ENCODE measurements at places on chromosomes 2 and 18.

DNA sequence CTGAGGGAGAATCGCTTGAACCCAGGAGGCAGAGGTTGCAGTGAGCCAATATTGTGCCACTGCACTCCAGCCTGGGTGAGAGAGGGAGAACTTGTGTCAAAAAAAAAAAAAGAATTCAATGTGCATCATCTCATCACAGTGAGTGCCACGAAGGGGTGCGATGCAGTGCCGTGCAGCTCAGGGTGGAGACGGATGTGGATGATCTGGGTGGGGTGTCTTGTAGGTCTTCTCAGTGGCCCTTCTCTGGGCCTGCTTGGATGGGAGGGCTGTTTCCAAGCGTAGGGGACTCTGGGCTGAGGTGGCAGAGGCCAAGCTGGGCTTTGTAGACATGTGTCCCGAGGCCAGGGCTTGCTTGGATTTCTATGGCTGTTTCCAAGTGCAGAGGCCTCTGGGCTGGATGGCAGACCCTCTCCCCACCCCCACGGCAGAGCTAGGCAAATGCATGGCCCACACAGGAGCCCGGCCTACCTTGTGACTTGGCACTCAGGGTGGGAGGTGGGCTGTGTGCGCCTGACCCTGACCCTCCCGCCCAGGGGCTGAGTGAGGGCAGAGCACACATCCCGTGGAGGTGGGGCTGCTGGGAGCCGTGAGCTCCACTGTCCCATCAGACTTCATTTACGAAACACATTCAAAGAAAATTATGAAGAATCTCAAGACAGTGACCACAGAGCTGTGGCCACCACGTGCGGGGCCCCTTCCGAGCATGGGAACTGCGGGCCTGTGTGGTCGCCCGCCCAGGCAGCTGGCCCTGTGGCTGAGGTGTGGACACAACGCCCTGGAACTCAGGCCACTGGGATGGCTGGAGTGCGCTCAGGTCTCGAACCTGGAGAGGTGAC lies 76.4 kb downstream of the ASB1 start:
- no peak for DNase-seq

DNA sequence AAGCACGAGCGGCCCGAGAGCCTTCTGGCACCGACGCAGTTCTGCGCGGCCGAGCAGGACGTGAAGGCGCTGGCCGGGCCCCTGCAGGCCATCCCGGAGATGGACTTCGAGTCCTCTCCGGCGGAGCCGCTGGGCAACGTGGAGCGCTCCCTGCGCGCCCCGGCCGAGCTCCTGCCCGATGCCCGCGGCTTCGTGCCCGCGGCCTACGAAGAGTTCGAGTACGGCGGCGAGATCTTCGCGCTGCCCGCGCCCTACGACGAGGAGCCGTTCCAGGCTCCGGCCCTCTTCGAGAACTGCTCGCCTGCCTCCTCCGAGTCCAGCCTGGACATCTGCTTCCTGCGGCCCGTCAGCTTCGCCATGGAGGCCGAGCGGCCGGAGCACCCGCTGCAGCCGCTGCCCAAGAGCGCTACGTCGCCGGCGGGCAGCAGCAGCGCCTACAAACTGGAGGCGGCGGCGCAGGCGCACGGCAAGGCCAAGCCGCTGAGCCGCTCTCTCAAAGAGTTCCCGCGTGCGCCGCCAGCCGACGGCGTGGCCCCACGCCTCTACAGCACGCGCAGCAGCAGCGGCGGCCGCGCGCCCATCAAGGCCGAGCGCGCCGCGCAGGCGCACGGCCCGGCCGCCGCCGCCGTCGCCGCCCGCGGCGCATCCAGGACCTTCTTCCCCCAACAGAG lies 70.4 kb downstream of the ARHGEF33 start:
- peak; percentile 78 for DNase-seq

GRCh38 chr2:29733213-29733612 lies 188.2 kb downstream of the ALK start:
- no peak for DNase-seq

DNA sequence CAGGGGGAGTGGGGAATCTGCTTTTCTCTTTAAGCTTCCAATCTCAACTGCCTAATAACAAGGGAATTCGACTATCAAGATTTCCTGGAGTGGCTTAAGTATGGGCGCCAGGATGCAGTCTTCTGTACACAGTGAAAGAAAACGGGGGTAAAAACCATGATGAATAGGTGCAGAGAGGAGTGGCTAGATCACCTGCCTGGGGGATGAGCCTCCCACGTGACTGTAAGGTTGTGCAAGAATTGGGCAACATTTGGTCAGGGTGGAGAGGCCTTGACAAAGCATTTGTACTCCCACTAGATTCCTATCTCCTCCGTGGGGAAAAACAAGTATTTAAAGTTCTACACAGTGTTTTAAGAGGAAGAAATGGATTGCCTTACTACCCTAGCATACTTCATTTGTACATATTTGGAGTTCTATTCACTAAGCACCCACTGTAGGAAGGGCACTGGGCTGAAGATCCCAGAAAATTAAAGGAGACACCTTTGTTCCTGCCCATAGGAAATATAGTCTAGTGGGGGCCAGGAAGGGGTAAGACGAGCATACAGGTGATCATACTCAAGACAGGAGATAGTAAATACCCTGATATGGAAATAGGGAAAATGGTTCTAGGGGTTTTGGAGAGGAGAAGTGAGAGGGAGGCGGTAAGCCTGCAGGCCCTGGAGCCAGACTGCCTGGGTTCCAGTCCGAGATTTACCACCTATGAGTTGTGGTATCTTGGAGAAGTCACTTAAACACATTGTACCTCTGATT lies 29.2 kb downstream of the EPAS1 start:
- no peak for DNase-seq

GRCh38 chr18:58850786-58851469 lies 13.7 kb upstream of the ZNF532 start:
- DNase-seq, result no peak

GRCh38 chr2:127563458-127564428 lies 28.3 kb downstream of the MYO7B start:
- peak; percentile 8 for DNase-seq

DNA sequence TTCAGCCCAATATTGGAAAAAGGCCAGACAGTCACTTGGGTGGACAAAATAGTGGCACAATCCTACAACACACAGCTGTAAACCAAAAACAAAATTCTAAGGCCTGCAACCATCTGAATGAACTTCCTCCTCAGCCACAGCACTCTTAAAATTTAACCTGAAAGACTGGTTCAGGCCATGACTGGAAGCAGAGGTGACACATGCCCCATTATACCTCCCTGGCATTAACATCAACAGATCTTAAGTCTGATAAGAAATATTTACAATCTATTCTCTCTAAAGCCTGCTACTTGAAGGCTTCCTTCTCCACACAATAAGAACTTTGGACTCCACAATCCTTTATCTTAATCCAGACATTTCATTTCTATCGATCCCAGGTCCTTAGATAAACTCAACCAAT lies 192.4 kb upstream of the LRP1B start:
- DNase-seq, result no peak

- no peak for DNase-seq
Measured at GRCh38 chr2:45575881-45576280, 35.2 kb downstream of the SRBD1 start.

DNA sequence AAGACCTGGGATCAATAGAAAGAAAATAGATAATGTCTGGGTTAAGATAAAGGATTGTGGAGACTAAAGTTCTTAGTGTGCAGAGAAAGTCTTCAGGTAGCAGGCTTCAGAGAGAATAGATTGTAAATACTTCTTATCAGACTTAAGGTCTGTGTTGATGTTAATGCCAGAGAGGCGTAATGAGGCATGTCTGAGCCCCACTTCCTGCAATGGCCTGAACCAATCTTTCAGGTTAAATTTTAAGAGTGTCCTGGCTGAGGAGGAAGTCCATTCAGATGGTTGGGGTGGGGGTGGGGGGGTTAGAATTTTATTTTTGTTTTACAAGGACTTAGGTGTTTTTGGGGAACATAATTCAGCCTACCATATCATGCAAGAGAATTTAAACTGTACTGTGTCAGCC lies 129.5 kb downstream of the EVA1A start:
- DNase-seq, result no peak

DNA sequence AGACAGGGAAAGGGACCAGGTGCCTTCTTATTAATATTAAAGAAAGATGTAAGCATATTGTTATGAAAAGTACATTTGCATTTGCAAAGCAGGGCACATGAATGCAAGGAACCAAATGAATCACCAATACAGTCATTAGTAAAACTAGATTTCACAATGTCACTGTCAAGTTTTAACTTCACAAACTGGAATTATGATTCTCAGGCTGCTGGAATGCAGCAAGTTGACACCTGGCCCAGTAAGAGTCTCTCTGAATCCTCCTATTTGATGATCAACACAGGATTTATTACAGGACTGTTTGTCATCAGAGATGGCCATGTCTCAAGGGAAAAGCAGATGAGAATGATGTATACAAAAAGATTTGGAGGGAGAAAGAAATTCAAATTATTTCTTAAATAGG lies 72.9 kb upstream of the STK39 start:
- DNase-seq, result no peak

DNA sequence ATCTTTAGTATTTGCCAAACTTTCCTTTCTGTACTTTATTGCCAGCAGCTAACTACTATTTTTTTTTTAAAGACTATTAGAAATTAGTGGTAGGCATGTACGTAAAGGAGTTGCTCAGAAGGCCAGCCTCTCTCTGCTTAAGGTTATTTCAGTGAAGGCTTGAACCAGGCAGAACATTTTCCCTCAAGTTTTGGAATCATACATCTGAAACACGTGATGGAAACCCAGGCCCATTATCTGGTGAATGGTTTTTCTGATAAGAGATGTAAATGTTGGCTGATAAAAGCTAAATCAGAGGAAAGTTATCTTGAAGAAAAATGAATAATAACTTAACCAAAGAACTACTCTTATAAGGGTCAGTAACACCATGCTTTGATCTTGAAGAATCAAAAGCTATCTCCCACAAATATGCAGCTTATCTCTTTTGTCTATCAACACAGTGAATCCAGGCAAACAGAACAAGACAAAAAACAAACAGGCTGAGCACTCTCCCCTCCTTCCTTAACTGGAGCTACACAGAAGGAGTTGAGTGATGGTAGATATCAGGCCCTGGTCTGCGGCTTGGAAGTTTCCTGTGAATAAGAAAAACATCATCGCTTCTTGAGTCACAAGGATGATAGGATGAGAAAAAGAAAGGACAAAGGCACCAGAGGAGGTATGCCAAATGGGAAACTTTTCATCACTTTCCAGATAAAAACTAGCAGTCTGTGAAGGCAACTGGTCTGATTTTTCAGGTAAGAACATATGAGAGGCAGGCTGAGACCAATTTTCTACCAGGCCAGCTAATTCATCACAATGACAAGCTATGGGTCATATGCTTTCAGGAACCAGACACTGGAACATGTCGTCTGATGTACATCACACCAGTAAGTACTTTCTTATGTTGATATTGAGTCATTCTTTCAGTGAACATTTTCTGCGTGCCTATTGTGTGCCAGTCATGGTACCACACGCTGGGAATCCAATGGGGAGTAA lies 88.4 kb upstream of the STK17B start:
- DNase-seq, result peak; percentile 68

DNA sequence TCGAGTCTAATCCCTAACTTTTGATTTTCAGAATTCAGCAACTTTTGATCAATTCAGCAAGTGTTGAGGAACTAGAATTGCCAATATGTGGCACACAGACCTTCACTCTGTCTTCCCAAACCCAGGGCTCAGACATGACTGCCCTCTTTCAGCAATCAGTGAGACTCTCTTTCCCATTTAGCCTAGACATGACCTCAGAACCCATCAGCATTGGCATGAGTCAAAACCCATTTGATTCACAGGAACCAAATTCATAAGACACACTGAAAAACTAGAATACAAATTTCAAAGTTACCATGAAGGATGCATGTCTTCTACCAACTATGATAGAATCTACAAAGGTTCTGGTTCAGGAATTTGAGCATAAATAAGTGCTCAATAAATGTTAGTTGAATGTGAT lies 113.6 kb upstream of the MAP3K20 start:
- DNase-seq, result no peak

DNA sequence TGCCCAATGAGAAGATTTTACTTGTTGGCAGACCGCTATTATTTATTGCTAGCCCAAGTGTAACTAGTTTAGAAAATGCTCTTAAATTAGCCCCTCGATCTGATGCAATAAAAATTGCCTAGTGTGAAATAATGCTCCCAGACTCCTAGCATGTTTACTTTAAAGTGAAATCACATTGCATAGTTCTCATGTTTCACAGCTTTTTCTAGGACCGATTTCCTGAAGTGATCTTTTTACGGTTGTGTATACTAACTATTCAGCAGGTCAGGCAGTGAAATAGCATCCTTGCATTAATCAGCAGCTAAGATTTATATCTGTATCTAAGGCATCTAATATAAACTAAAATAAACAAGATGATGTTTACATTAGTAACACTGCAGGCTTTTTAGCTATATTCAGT lies 52.4 kb downstream of the PMS1 start:
- DNase-seq, result no peak

DNA sequence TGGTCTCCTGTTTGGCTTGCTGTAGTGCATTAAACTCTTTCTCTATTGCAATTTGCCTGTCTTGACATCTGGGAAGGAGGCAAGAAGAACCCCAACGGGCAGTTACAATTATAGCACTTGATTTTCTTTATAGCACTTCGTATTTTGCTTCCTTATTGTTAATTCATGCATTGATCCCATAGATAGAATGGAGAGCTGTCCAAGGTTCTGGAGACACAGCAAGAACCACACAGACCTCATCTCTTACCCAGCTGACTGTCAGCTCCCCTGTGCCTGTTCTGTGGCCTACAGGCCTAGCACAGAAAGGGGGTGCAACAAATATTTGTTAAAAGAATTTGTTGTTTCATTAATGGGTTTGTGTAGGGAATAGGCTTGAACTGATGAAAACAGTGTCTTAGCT lies 194.3 kb downstream of the GALNT1 start:
- no peak for DNase-seq

GRCh38 chr2:241857572-241858121 lies 1.0 kb downstream of the PDCD1 start:
- no peak for DNase-seq

DNA sequence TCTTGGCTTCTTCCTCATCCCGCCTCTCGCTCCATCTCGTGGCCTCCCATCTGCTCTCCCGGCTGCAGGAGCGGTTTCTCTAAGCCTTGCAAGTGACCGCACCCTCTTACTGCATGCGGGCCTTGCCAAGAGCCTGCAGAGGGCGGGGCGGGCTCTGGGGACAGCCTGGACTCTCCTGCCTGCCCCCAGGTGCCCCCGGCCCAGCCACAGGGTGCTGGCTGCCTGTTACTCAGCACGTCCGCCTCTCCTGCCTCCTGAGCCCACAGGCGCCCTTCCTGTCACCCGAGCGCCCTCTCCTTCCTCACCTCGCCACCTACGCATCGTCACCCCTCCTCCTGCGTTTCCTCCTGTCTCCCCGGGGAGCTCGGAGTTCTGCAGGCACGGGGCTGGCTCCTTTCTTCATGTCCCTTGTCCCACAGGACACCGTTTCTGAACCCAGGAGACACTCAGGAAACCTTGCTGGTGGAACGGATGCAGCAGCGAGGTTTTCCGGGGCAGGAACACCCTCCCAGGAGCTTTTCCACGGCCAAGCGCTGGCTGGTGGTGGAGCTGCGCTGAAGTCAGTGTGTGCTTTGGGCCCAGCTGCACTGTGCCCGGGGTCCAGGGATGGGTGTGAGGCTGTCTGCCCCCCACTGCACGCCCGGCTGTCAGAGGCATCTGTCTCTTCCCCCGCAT lies 28.5 kb downstream of the HPCAL1 start:
- DNase-seq, result peak; percentile 83

- DNase-seq, result no peak
Measured at GRCh38 chr2:102986826-102987490, 225.1 kb downstream of the TMEM182 start.

All from stimulated activated CD4-positive, alpha-beta T cell treated with anti-CD3 and anti-CD28 coated beads, Interleukin-1b, Interleukin-23, amount 100 ng/mL, for 48 hours (primary cell).